ENCODE measurements at places on chromosomes 5 and 9.

- no peak for DNase-seq
Measured at GRCh38 chr9:114516913-114517312, 11.6 kb upstream of the WHRN start.

DNA sequence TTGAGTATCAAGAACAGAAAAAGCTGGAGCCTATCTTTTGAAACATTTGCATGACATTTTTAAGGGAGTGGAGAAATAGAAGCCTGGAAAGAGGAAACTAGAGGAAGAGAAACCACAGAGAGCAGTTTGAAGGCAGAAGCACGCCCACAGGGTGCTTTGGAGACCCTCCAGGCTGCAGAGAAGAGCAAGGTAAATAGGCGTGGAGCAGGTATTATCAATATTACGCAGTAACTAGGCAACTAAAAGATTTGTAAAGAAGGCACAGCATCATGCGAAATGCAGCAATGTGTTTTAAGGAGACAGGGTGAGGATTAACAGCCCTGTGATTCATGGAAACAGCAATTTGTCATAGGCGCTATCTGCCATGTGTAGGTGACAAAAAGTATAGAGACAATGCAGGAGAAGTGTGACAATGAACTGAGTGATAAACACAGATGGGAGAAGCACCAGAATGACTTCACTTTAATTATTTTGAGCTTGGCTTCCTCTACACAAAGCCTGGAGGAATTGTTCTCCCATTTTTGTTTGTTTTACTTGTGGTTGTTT, 281.2 kb downstream of the BRINP1 start:
- peak; percentile 75 for DNase-seq

DNA sequence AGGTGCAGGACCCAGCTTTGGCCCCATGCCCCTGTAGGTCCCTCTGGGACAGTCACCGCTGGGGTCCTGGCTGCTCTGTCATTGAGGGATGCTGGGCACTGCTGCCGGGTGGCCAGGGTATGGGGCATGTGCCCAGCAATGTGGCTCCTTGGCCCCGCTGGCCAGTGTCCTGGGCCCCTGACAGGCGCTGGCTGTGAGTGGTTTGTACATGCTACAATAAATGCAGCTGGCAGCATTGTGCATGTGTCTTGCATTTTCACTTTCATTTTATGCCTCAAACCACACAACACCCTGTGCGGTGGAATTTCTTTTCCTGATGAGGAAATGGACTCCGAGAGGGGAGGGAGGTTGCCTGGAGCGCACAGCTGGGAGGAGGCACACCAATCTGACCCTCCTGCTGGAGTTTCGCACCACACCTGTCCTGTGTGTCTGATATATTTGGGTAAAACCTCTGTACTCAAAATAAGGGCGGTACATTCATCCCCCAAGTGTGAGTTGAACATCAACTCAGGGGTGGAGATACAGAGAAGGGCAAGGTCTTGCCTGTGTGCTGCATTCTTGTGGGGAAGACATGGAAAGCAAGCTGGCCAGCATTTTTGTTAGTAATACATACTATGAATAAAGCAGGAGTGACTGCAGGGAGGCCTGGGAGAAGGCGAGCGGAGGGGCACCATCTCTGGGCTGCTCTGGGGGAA, 11.7 kb downstream of the TSPAN17 start:
- no peak for DNase-seq

DNA sequence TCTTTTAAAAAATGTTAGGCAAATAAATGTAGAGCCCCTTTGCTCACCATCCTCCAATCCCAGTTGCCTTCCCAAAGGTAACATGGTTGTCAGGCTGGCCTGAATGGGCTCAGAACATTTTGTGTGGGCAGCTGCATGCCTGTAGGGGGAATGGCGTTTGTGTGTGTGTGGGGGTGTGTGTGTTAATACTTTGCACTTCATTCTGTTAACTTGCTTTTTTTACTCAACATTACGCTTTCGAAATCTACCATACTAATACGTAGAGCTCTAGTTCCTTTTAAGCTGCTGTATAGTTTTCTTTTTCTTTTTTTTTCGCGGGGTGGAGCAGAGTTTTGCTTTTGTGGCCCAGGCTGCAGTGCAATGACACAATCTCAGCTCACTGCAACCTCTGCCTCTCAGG, 14.0 kb downstream of the MYOZ3 start:
- no peak for DNase-seq

DNA sequence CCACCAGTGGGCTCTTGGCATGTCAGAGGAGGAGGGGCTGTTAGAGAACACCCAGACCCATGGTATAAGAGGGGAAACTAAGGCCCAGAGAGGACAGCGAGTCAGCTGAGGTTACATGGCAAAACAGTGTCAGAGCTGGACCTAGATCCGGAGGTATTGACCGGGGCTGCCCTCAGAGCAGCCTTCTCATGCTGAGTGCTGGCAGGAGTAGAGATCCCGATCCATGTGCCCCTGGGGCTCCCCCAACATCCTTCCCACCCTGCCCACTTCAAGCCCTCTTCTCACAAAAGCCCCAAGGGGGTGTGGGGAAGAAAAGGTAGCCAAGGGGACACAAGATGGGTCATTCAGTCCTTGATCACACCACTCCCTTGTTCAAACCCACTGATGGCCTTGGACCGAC, 19.9 kb downstream of the CSF1R start:
- DNase-seq: no peak

GRCh38 chr5:120062515-120062917, 401.6 kb upstream of the PRR16 start:
- no peak for DNase-seq

GRCh38 chr5:142780871-142781270, 10.7 kb downstream of the ARHGAP26 start:
- no peak for DNase-seq

GRCh38 chr9:96559339-96559943, 60.2 kb downstream of the CDC14B start:
- no peak for DNase-seq

GRCh38 chr9:14212697-14213420, 101.1 kb downstream of the NFIB start:
- DNase-seq: no peak

DNA sequence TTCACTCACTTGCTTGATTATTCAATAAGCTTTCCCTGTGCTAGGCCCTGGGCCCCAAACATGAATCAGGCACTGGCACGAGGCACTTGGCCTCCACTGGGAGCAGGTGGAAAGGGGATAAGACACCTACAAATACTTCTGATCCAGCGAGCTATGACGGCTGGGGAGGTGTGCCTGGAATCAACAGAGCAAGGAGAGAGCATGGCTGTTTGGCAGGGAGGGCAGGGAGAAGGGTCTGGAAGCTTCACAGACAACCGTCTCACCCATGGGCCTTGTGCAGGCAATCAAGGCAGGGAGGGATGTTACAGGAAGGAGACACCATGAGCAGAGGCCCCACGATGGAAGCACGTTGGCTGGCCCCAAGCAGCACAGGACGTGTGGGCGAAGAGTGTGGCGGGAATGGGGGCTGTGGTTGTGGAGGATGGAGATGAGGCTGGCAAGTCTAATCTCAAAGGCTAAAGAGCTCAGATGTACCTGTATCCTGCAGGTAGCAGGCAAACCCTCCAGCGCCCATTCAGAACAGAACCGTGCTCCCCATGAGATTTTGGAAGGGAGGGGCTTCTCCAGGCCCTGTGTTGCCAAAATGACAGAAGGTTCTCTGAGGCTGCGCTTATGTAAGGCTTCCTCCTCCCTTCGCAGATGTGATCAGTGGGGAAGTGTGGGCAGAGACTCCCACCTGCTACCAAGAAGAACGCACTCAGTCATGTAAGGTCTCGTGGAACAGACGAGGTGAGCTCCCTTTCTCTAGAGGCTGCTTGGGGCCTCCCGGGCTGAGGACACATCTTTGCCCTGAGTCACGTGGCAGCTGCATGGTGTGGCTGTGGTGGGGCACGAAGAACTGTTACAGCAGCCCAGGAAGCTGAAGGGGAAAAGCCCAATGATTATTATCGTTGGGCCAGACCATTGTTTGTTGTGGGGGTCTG, 189.7 kb downstream of the DAB2IP start:
- no peak for DNase-seq

GRCh38 chr9:86660146-86660943, 287.0 kb downstream of the GAS1 start:
- DNase-seq: no peak

DNA sequence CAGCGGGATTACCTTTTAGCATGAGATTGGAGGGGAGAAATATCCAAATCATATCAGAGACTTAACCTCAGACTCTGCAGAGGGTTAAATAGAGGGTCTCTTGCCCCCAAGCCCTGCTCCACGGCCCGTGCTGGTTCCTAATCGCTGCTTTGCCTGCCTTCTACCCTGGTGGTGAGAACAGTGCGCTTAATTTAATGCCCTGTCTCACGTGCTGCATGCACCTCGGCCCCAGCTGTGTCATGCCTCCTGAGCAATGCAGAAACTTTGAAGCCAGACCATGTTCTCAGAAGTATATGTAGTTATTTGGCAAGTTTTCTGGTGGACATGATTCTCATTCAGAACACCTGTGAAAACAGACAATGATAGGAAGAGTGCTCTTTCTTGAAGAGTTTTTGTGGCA, 1.4 kb downstream of the OTULIN start:
- DNase-seq: no peak

- DNase-seq: no peak
Measured at GRCh38 chr9:108016446-108016845, 526.9 kb upstream of the KLF4 start.

GRCh38 chr9:69120380-69121154, 53.5 kb upstream of the TJP2 start:
- DNase-seq: peak; percentile 84
